ENCODE measurements at places on chromosomes 13 and 19.

GRCh38 chr19:5803752-5804515 is 933 bp upstream of the NRTN start:
- DNase-seq: peak; percentile 73

- no peak for DNase-seq
Measured at GRCh38 chr19:30071871-30072270, 129.8 kb downstream of the URI1 start.

DNA sequence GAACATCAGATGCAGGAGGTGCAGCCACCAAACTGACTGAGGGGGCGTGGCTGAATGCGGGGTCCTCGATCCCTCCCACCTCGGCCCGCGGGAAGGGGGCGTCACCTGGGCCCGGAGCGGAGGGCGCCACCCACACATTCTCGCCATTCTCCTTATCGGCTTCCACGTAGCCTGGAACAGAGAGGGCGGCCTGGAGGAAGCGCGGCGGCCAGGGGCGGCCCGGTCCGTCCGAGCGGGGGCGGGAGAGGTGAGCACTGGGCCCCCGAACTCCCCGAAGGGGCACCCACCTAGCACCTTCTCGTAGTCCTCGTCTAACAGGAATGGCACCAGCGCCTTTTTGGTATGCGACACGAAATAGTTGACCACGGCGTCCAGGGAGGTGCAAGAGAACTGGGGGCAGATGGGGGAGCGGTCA is 11.8 kb downstream of the STAP2 start:
- DNase-seq: no peak

DNA sequence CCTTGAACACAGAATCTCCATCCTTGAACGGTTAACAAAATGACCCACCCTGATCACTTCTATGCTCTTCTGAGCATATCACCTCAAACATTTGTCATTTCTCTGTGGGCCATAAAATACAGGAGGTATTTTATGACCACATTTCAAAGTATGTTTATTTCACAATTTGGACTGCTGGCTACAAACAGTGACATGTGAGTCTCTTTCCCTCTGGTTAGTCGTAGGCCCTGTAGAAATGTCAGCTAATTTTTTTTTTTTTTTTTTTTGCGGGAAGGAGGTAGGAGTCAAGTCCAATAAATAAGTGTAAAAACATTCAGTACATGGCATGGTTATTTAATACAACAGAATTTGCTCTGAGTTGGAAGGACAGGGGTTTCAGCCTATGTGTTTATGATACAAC is 70.7 kb downstream of the FOXO1 start:
- no peak for DNase-seq

DNA sequence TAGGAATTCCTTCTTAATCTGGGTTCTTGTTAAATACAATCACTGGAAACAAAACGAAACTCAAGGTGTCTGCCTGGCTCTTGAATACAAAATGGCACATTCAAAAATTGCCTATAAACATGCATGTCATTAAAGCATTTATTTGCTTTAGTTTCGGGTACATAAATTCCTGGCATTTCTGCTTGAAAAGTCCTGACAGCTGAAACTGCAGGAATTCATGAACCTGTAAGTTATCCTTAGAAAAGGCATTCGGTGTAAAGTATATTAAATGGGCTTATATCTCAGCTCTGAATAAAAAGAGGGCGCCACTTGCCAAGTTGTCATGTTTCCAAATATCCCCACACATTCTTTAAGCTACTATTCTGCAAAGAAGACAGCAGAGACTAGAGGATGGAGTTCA is 32.9 kb downstream of the RXFP2 start:
- no peak for DNase-seq

- DNase-seq: no peak
Measured at GRCh38 chr13:98984983-98985382, 7.1 kb upstream of the DOCK9 start.

GRCh38 chr13:22773465-22773864 is 407.3 kb upstream of the SGCG start:
- no peak for DNase-seq

- DNase-seq: no peak
Measured at GRCh38 chr13:45954836-45955800, 97.4 kb downstream of the ZC3H13 start.

DNA sequence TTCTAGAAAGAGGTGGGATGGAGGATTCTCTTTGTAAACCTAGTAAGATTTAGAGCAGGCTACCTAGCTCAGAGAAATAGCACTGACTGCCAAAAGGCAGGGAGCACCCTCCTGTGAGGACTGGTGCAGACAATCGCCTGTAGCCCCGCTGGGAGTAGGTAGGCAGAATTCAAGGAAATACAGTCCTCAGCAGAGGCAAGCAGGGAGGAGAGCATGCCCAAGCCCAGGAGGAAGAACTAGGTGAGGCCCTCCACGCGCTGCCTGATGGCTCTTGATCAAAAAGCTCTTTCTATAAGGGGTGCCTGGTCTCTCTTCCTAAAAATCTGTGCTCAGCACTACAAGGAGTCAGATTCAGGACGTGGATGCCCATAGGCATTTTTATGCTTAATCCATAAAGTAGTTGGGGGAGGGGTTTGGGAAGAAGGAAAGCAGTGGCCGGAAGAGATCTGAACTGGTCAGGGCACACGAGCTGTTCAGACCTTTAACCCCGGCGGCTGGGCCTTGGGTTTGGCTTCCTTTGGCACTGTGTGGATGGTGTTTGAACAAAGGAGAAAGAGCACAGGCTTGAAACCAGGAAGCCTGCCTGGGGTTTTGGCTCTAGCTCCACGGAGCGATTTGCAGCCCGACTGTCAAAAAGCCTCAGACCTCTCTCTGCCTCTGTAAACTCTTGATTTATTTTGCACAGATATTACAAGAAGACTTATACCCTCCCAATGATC is 320.6 kb downstream of the FOXO1 start:
- peak; percentile 63 for DNase-seq

DNA sequence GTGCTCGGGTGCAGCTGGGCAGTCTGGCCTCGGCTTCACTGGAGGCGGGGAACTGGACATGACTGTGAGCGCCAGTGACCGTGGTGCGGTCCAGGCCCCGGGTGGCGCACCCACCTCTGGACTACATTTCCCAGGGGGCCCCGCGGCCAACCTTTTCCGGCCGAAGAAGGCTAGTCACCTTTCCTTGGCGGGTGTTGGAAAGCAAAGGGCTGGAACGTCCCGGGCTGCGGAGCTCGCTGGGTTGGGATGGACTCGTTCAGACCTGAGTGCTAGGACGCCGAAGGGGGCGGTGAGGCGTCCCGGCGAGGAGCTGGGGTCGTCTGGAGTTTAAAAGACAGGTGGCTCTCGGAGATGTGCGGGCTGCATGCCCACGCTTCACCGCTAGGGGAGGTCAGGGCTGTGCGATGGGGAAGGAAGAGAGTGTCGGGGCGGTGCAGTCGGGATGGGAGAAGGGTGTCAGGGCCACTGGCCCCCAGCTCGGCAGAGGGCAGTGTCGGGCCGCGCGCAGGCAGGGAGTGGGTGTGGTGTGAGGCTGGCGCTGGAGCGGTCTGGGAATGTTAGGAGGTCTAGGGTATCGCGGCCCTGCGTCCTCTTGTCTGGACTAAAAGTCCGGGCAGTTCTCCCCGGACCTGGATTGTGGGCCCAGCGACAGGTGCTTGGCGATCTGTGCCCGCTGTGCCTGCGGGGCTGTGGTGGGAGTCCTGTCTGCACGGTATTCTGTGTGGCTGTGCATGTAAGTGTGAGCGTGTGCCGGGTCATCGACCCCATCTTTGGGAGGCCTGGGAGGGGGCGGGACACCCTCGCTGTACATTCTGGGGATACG is 57.1 kb downstream of the ZNF568 start:
- DNase-seq: peak; percentile 78

- DNase-seq: no peak
Measured at GRCh38 chr13:82791035-82791434, 1091.2 kb downstream of the SLITRK1 start.

- DNase-seq: no peak
Measured at GRCh38 chr19:40502647-40503319, 36.0 kb downstream of the SPTBN4 start.

- DNase-seq: no peak
Measured at GRCh38 chr13:25112695-25113255, 16.8 kb downstream of the PABPC3 start.

DNA sequence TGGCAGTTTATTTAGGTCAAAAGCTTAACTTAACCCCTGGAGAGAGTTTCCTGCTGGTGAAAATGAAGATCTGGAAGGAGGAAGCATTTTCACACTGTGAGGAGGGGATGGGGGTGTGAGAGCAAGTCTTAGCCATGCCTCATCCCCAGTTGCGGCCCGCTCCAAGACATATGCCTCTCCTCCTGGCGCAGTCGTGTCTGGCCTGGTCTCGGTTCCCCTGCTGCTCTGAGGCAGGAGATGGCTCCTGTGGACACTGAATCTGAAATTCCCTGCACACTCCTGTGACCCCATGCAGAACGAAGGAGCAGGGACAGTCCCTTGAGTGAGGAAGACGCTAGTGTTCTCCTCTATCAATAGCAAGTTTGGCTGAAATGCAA is 360 bp upstream of the ZNF69 start:
- no peak for DNase-seq

DNA sequence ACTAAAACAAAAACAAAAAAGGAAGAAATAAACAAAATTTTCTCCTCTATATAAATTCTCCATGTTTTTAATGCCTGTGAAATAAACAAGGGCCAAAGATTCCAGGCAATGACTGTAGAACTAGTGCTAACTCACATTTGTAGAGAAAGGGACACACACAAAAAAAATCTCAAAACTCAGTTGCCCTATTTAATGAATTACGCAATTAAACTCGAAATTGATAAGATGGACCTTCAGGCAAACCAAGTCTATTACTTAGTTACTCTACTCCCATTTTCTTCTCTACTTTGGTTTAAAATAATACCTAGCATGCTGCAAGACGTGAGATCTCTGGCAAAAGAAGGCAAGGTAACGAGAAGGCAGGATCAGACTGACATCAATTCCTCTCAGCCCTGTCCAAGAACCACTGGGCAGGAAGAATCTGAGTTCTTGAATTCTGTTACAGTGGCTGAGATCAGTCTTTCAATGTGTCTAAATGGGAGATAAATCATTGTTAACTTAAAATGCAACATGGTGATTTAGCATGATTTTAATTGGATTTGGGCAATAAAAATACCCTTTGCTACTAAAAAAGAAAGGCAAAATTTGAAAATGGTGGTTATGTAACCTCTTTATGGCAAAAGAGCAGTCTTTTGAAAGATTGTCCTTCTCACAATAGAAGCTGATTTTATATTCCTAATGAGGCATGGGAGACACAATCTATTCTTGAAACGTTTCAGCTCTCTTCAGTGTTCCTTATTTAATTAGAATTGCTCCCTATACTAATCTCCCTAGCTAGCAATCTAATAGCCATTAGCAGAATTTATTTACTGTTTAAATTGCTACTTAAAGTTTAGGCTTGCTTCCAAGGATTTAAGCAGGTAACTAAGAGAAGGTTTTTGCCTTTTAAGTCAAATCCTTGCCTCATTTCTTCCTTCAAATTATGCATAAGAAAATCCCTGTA is 25.9 kb downstream of the SPRY2 start:
- no peak for DNase-seq

- DNase-seq: no peak
Measured at GRCh38 chr19:19217099-19217498, 5.3 kb downstream of the NCAN start.

- peak; percentile 100 for DNase-seq
Measured at GRCh38 chr19:45485305-45486077, 11.4 kb downstream of the RTN2 start.

DNA sequence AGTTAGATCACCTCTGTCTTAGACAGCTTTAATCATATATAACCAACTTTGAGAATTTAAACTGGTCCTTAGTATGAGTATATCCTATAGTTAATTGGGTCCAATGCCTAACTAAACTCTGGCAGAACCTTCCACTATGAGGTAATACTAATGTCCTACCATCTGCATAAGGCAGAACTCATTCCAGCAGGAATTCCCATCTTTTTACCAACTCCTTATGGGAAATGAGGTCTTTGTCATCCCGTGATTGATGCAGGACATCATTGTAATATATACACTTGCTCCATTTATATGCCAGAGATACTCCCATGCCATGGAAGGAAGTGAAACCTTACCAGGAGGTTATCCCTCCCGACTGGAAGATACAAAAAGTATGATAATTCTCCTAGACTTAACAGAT is 2.8 kb downstream of the KCTD4 start:
- no peak for DNase-seq

DNA sequence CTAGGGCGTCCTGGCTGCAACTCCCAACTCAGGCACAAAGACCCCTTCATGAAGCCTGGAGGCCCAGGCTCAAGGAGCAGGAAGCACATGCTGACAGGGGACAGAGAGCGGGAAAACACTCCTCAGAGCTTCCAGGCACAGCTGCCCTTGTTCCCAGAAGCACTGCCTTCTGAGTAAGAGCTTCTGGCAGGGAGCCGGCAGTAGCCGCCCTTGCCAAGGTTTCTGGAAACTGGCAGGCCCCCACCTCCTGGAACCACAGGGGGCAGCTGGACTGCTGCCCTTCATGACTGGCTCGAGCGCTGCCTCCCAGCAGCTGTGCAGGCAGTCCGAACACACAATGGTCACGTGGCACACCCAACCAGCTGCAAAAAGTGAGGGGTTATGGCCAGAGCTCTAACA is 33.6 kb upstream of the EPHX3 start:
- no peak for DNase-seq

- DNase-seq: peak; percentile 69
Measured at GRCh38 chr13:29594303-29594709, 1.2 kb downstream of the SLC7A1 start.

- no peak for DNase-seq
Measured at GRCh38 chr13:95507991-95508390, 44.5 kb upstream of the CLDN10 start.

DNA sequence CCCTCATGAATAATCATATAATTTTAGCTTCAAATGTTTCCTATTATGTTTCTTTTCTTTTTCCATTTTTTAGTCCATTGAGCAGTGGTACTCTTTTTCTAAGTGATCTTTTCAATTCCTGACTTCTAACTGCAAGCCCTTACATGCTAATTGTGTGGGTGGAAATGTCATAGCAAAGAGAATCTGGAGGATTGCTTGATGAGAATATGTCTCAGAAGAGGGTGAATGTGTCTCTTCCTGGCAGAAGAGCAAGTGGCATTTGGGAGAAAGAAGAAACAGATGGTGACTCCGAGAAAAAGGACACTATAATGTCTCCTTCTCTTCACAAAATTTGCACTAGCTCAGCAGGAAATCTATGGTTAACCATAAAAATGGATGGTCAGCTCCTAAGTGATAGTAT is 2320.0 kb downstream of the PCDH9 start:
- no peak for DNase-seq

DNA sequence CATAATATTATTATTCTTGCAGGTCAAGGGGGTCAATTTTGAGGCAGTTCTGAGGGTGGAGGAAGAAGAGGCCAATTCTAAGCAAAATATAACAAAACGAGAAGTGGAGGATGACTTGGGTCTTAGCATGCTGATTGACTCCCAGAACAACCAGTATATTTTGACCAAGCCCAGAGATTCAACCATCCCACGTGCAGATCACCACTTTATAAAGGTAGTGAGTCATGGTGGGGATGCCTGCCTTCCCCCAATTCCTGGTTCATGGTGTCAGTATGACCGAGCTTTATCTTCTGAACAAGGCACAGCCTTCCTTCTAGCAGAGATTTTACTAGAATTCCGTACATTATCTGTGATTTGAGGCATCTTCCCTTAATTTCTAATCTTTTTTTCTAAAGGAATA is 9.4 kb upstream of the DCUN1D2 start:
- DNase-seq: no peak

- no peak for DNase-seq
Measured at GRCh38 chr19:5775668-5776309, 8.8 kb downstream of the PRR22 start.

- no peak for DNase-seq
Measured at GRCh38 chr19:35556846-35557538, 6.5 kb downstream of the ATP4A start.

- no peak for DNase-seq
Measured at GRCh38 chr13:74523057-74523456, 388.9 kb upstream of the KLF12 start.
